ENCODE measurements at places on chromosomes 12 and 14. TPM values are rescaled to one million over a fixed set of nuclear protein-coding genes. Genes with fewer than 3 reads are reported as not detected.

SLC15A4 gene
- total RNA-seq, result 36.8 TPM

EFS gene
- not detected for total RNA-seq

DNA sequence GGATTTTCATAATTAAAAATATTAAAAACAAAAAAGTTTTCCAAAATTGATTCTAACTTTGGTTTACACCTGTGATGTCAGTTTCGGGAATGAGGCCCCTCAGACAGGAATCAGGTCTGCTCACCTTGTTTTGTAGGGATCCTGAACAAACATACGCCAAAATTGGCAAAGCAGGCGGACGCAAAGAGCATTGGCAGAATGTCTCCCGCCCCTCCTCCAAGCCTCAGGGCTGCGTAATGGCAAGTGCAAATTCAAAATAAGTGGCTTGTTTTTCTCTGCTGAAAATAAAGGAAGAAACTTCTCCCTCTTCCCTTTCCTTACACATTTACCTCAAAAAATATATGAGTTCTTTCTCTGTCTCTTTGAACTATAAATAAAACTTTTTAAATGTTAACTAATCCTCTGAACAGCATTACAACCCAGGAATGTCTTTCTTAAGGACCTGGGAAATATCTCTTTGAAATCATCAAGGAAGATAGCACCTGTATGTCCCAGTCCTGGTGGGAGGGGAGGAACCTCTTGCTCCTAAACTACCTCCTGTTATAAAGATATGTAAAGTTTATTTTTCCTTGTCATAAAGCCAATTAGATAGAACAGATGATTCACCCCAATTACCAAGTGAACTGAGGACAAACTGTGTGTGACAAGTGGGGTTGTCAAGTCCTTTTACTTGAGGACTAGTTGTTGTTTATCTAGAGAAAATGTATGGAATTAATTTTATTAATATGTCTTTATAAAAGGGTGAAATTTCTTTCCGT, 16.5 kb downstream of the OR6J1 start:
- DNase-seq, result no peak

DNA sequence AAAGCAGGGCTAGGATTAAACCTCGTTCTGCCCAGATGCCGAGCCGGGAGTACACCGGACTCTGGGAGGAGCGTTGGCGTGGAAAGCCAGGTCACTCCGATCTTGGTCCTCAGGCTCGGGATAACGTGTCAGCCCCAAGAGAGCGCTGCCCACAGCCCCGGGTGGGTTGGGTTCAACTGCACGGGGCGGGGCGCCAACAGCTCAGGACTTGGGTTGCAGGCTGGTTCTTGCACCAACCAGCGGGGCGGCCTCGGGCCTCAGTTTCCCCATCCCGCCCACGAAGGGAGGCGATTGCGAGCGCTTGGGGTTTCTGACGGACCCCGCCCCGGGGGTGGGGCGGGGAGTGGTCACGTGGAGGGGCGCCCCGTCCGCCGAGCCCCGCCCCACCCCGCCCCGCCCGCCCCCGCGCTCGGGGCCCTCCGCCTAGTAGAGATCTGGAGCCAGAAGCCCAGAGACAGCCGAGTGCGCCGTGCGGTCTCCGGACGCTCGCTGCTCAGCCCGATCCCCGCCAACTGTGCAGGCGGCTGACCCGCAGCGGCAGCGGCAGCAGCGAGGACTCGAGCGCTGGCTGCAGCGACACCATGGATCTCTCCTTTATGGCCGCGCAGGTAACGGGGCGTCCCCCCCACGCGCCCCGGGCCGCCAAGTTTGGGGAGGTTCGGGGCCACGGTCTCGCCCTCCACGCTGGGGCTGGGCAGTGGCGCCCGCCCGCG, at the start of gene C14orf132:
Gene C14orf132 (plus strand): TSS at position 443 of the 713 bp plus-strand sequence. CDS start 139 bp downstream, at position 582.
- peak; percentile 80 for DNase-seq

DNA sequence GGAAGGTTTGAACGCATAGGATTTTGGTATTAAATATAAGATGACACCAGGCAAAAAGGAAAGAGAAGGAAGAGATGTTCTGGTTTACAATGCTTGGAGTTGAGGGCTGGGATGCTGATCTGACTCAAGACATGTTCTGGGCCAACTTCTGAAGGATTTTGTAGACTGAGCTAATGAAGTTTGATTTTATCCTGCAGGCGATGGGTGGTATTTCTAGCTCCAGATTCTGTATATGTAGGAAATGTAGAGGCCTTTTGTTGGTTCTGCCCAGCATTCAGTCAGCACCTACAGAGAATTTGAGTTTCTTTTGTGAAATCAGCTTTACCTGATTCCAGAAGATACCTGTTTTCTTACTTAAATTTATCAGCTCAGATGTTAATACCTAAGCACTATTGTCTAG, 48.2 kb downstream of the VEZT start:
- no peak for DNase-seq

IL26 gene
- total RNA-seq, result 7.7 TPM

HPD gene
- total RNA-seq, result not detected

Data from activated CD4-positive, alpha-beta T cell treated with anti-CD3 and anti-CD28 coated beads, Interleukin-2, amount 10 ng/mL, durations not matched to agents 24 days and 14 days (primary cell).